ENCODE measurements at places on chromosomes 13 and 19.
A peak's percentile ranks its signal among the peaks of the same experiment; 100 is the strongest.

- DNase-seq: no peak
Observed at GRCh38 chr13:111936267-111936925, 130.6 kb upstream of the SOX1 start.

GRCh38 chr13:30159446-30159839 lies 147.9 kb downstream of the KATNAL1 start:
- no peak for DNase-seq

DNA sequence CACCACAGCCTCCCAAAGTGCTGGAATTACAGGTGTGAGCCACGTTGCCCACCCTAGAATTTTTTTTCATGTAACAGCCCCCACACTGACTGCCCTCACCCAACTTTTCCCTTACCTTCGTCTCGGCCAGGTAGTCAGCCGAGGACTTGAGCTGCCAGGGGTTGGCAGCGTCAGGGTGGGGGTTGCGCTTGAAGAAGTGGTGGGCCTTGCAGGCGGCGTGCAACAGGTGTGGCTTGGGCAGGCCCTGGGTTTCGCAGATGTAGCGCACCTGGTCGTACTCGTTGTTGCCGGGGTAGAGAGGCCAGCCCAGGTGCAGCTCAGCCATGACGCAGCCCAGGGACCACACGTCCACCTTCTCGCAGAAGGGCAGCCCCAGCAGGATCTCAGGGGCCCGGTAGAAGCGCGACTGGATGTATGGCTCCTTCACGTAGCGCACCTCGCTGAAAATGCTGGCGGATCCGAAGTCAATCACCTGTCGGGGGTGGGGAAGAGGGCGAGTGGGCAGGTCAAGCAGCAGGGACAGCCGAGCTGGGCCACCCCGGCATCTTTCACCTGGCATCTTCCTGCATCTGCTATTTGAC lies 6.2 kb downstream of the HIPK4 start:
- no peak for DNase-seq

GRCh38 chr13:24892829-24893228 lies 128.9 kb downstream of the RNF17 start:
- no peak for DNase-seq

- DNase-seq: no peak
Observed at GRCh38 chr13:74681891-74682290, 547.7 kb upstream of the KLF12 start.

DNA sequence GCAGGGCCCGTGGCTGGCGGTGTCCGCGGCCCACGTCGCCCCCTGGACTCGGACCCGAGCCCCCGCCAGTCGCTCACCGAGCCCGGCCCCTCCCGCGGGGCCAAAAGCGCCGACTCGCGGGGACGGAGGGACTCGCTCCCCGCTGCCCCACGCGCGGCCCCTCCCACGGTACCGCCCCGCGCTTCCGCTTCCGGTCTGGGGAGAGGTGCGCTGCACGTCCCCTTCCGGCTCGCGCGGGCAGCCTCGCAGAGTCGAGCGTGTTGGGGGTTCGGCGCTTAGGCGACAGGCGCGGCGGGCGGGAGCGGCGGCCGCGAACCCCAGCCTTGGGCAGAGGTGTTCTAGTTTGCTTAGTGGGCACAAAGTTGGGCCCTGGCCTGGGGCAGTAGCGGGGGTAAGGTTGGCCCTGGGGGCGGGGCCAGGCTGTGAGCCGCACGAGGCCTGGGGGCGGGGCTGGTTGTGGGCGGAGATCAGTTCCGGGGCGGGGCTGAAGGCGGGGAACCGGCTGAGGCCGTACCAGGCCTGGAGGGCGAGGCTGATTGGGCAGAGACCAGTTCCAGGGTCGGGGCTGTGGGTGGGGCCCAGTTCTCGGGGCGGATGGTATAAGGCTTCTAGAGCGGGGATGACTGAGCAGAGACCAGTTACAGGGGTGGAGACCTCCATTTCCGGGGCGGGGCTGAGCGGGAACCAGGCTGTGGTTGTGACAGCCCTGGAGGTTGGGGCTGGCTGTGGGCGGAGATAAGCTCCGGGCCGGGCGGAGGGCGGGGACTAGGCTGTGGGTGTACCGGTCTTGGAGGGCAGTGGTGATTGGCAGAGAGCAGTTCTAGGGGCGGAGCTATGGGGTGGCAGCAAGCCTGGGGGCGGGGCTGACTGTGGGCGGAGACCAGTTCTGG lies at the start of the genes MBD3L1 and ZNF558:
Gene MBD3L1, plus strand, starts transcription at position 246 of the 890 bp plus-strand sequence. CDS start 10,302 bp downstream, outside the sequence.
Gene ZNF558, minus strand, starts transcription at position 173 of the 890 bp plus-strand sequence. CDS start 9,645 bp downstream, outside the sequence.
- peak; percentile 99 for DNase-seq

DNA sequence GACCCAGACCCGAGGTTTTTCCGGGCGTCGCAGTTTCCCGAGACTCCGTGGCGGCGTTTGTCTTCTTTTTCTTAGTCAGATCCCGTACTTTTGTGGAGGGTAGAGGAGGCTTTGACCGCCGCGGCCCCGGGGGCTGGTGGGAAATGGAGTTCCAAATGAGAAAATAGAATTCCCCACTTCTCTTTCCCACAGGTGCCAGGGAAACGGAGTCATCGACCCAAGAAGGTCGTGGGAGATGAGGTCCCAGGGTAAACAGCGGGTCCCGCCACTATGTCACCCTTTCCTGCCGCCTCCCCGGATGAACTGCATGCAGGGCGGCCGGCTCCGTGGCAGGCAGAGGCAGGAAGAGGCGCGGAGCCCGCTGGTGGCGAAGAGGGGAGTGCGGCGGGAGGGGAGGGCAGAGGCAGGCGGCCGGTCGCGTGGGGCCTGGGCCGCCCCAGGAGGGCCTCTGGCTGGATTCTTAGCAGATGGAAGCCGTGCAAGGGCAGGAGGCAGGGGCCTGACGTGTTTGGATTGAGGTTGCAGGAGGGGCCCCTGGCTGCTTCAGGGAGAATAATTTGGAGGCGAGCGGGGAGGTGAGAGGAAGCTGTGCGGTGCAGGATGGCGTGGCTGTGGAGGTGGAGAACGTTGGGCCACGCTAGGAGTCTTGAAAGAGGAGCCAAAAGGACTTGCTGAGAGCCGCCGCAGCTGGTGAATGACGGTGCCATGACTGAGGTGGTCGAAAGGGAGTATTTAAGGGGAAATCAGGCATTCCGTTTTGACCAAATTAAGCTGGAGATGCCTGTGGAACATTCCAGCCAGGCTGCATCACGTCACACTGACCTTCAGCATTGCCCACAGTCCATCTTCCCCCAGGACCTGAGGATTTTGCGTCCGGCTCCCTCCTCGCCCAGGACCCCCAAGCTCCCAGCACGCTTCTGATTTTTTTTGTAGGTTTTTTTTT lies 11.7 kb downstream of the CYTH2 start:
- DNase-seq: peak; percentile 55

GRCh38 chr19:1811472-1811894 lies 593 bp downstream of the ATP8B3 start:
- DNase-seq: no peak

GRCh38 chr19:42287017-42287826 lies 14.7 kb upstream of the PRR19 start:
- no peak for DNase-seq

DNA sequence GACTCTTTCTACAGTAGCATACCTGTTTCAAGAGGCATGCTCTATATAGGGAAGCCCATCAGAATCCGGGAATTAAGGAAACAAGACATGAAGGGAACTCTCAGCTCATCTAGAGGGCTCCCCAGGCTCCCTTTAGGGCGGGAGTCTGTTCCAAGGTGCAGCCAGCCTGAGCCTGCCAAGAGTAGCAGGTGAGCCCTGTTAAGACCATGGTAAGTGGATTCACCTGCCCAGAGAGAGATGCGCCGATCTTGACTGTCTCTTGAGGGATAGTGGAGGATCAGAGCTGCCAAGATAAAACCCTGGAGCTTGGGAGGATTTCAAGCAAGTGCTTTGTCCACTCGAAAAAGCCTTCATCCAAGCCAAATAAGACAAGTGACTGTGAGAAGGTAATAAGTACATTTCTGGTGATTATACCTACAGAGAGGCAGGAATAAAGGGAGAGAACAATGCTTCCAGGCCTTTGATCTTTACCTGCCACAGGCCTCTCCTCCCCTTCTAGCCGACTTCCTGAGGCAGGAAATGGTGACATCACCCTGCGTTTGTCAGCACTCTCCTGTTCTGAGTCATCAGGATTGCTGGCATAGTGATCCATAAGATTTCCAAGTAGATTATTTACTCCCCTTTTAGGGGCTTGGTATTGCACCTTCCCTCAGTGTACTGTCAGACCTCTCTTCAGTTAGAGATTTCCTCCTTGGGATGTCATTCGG lies 31.5 kb downstream of the KLF5 start:
- DNase-seq: peak; percentile 29

Data from T-helper 1 cell (primary cell).